ENCODE measurements at places on chromosomes 1 and 21. TPM values are rescaled to one million over a fixed set of nuclear protein-coding genes. Genes with fewer than 3 reads are reported as not detected.

GRCh38 chr1:167330601-167331293, 110.1 kb downstream of the POU2F1 start:
- no peak for DNase-seq

Gene FCRL4
- not detected for total RNA-seq

Gene GPR25
- total RNA-seq: not detected

GRCh38 chr1:163076044-163076443, 6.9 kb downstream of the RGS4 start:
- DNase-seq: no peak

Gene SLAMF1
- total RNA-seq: not detected

Gene DMRTA2
- not detected for total RNA-seq

DNA sequence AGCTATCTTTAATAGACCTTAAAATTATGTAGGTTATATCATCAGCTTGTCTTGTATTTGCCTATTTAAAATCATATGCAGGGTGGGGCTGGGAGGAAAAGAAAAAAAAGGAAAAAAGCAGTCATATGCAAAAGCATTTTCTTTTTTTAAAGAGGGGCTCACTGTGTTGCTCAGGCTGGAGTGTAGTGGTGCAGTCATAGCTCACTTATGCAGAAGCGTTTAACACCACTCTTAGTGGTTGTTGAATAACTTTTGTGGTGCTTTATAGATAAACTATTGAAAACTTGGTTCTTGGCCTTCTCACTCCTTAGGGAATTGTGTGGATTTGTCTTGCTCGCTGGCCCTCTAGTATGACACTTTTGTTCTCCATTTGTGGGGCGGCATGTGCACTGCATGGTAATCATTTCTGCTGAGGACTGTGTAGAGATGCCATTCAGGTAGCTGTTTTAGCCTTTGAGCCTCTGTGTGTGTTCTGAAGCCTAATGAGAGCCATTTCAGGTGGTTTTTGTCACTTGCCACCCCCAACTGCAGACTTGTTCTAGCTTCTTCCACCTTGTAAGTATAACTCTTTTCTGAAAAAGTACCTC, 77.8 kb downstream of the KIF1B start:
- DNase-seq: no peak

DNA sequence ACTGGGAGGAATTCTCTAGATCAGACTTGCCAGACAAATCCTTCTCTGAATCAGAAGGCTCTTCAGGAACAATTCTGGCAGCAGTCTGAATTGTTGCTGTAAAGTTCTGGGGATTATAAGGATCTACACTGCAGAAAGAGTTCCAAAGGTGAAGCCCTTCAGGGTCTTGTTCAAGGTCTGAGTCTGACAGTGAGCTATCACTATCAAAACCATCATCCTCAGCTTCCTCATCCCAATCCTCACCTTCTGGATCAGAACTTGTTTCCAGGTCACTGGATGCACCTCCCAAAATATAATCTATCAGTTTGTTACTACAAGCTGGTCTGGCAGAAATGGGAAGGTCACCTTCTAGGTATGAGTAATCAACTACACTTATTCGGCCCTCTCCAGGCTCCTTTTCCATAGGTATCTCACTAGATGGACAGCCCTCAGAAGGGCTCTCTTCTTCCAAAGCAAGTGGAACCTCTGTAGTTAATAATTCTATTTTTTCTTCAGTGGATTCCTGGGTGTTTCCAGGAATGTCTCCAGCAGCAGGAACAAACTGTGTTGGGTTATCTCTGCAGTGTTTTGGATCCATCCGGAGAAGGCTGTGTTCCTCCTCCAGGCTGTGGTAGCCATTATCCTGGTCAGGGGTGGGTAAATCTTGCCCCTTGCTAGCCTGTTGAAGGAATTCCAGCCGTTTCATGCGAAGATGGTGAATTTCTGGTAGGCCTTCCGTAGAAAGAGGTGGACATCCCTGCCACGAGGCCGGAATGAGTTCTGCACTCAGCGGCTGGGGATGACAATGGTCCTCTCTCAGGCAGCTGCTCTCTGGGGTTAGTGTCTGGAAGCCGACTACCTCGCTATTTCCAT, 1.6 kb downstream of the PPP1R15B start:
- DNase-seq: peak; percentile 36

Gene SAMD11
- total RNA-seq: 0.68 TPM

DNA sequence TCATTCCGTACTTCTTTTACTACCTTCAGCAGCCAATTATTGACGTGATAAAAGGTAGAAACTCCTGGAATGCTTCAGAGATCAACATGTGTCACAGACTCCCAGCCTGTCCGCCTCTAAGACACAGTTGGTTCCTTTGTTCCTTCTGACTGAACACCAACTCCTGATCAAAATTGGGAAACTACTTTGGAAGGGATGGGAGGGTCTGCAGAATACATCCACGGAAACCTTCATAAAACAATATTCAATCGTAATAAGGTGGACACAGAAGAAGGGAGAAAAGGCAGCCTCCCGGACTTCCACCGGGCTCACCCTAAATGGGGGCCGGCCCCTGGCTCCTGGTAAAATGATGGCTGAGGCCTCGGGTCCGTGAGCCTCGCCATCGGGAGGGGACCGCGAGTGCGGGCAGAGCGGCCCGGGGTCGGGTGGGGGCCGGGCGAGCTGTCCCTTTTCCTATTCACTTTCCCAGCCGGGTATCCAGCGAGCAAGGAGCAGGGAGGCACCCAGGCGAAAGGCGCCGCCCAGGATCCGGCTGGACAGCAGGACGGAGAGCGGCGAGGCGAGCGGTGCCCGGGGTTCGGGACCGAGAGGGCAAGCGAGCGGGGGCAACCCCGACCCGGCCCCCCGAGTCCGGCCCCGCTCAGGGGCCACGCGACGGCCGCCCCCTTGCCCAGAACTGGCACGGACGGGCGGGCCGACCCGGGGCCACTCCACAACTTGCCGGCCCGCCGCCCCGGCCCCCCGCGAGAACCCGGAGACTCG, 805 bp downstream of the NRIP1 start:
- DNase-seq: peak; percentile 44

Gene SIKE1
- 63.4 TPM for total RNA-seq

DNA sequence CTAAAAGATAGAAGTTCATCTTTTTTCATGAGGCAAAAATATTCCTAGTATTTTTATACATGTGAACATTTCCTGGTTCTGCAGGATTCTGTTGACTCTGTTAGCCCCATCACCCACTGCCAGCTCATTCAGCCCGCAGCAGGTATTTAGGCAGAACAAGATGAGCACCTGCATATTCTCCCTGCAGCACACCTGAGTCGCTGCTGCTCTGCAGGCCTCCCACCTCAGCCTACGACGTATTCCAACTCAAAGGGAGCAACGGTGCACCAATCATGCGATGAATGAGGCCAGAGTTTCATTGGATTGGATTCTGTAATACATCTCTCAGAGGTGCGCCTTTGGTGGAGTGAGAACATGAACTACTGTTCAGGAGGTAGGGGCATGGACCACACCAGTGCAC, 87.6 kb downstream of the CNIH3 start:
- no peak for DNase-seq

- DNase-seq: no peak
Observed at GRCh38 chr1:83500987-83501591, 497.8 kb downstream of the TTLL7 start.

DNA sequence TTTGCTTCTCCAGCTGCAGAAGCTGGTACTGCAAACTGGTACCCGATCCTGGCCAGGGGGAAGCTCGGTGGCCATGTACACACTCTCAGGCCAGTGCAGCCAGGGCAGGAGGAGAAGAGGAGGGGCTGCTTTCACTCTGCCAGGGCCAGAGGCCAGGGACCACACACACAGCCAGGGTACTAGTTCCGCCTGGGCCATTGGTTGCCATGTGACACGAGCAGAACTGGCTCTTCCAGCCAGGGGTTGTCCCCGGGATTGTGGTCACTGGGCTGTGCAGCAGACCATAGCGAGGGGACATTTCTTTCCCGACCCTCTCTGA, 3.7 kb upstream of the SHISAL2A start:
- no peak for DNase-seq

Gene APH1A
- 132 TPM for total RNA-seq

Gene ERG
- 98.8 TPM for total RNA-seq

DNA sequence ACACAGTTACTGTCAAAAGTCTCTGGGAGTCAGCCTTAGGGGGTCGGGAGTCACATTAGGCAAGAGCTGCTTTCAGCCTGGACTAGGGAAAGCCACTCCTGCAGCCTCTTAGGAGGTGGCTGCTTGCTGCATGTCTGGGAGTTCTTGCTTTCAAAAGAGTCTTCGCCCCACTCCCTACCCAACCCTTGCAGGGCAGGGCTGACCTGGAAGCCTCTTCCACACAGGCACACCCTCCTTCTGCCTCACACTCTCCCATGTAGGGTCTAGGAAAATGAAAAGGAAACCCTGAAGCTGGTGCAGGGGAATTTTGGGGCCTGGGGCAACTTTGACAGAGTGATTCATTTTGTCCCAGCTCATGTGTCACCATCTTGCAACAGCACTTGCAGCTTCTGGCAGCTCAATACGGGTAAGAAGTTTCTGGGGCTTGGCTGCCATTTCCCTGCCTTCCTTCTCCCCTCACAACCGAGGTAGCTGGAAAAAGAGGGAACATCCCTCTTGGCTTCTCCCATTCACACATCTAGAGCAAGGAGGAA, 37.3 kb downstream of the KCND3 start:
- no peak for DNase-seq

Gene AIM2
- total RNA-seq: not detected

GRCh38 chr1:52102336-52103013, 39.4 kb upstream of the ZFYVE9 start:
- no peak for DNase-seq

Gene INSRR
- total RNA-seq: not detected

DNA sequence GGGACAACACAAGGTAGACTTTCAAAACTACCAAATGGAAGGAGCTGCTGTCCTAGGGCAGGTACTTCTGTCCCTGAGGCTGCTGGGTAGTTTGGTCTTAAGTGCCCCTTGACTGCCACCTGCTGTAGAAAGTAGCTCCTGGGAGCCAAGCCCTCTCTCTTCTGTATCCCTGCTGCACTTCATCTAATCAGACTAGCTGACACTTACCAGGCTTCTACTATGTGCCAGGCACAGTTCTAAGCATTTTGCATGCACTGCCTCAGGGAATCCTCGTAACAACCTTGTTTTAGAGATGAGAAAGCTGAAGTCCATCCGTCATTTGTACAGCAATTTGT, 15.9 kb upstream of the SRSF4 start:
- DNase-seq: peak; percentile 66

- DNase-seq: peak; percentile 16
Observed at GRCh38 chr1:235943581-235944114, 76.9 kb upstream of the LYST start.

Gene TRAF5
- 13.5 TPM for total RNA-seq

Gene PLPPR5
- not detected for total RNA-seq

DNA sequence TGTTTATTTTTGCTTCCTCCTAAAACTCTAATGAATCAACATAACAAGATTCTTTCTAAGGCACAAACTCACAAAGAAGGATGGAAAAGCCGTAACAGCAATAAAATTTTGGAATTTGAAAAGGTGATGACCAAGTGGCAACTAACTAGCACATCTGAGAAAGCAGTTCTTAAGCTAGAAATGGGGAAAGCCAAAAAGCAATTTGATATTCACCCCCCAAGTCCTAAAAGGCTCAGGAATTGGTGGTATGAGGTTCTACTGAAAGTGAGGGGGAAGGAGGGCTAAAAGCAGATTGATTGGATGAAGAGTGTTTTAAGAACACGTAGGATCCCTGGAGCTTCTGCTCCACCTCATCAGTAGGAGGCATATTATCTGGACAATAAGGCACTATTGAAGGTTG, 43.4 kb upstream of the FBXO28 start:
- no peak for DNase-seq

GRCh38 chr21:39805983-39806382, 61.0 kb downstream of the IGSF5 start:
- DNase-seq: no peak

Gene BTBD8
- 6.1 TPM for total RNA-seq

Gene TSSK3
- not detected for total RNA-seq

- DNase-seq: no peak
Observed at GRCh38 chr1:210074904-210075303, 136.9 kb downstream of the SYT14 start.

DNA sequence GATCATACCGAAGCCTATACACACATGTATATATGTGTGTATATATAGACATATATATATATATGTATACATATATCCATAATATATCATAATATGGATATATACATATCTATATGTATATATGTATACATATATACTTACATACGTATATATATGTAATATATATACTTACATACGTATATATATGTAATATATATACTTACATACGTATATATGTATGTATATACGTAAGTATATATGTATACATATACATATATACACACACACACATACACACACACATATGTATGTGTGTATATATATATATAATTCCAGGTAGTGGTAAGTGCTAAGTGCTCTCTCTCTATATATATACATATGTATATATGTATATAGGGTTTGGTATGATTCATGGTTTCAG, 9.7 kb upstream of the TMEM35B start:
- DNase-seq: no peak

DNA sequence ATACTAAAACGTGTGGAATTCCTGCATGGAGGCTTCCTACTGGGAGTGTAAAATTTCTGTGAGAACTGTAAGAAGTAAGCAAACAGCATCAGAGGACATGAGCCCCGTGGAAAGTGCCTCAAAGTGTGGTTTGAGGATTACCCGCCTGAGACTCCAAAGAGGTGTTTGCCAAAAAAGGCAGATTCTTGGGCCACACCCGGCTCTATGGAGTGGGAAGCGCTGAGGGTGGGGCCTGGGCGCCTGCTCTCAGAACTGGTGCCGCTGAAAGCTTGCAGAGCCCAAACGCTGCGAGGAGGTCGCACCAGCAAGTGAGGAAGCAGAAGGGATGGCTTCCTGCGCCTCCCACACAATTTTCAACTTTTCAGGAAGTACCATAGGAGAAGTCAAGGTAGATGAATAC, 43.0 kb upstream of the PSEN2 start:
- DNase-seq: no peak

Gene NPR1
- 56.5 TPM for total RNA-seq

Gene ACADM
- total RNA-seq: 57.8 TPM

Gene PLA2G5
- not detected for total RNA-seq
